ENCODE measurements at places on chromosomes 1 and 21.

- DNase-seq, result no peak
These were observed 45.2 kb upstream of the LYST start for GRCh38 chr1:235911876-235912275.

DNA sequence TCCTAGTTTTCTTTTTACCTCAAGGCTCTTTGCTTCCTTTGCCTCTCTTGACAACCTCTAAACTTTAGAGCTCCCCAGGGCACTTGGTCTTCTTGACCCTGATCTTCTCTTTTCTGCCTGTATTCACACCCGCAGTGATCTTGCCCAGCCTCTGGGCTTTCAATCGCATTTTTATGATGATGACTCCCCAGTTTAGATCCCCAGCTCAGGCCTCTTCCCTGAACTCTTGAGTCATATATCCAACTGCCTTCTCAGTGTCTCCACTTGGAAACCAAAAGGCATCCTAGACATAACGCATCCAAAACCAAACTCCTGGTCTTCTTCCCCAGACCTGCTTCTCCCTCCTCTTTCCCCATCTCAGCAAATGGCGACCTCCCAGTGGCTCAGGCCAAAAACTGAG, 6.5 kb downstream of the STUM start:
- no peak for DNase-seq

DNA sequence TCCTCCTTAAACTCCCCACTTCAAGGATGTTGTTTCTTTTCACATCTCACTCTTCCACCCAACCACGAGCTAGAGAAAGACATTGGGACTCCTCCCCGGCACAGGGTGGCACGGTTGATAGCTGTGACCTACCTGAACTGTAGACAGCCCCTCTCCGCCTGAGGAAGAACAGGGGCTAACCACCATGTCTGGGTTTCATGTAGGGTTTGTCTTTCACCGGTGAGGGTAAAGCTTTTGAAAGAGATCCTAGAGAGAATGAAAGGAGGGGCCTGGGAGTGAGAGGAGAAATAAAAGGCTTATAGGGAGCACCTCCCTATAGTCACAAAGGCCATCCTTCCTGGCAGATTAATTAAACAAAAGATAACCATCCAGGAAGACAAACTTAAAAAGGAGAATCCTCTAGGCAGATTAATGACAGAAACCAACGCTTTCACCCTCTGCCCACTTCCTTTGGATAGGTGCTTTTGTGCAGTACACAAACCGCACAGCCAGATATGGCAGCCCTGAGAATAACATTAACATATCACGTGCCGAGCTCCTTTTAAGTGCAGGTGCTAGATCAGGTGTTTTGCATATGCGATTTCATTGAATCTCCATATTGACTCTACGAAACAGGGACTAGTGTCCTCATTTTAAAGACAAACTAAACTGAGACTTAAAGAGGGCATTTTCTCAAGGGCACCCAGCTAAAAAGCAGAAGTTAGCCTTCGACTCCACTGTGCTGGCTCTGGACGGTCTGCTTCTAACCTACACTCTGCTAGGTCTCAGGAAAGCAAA, 178.1 kb upstream of the RUNX1 start:
- no peak for DNase-seq

- peak; percentile 14 for DNase-seq
These were observed 18.8 kb upstream of the MAP1LC3C start for GRCh38 chr1:242017580-242018233.

DNA sequence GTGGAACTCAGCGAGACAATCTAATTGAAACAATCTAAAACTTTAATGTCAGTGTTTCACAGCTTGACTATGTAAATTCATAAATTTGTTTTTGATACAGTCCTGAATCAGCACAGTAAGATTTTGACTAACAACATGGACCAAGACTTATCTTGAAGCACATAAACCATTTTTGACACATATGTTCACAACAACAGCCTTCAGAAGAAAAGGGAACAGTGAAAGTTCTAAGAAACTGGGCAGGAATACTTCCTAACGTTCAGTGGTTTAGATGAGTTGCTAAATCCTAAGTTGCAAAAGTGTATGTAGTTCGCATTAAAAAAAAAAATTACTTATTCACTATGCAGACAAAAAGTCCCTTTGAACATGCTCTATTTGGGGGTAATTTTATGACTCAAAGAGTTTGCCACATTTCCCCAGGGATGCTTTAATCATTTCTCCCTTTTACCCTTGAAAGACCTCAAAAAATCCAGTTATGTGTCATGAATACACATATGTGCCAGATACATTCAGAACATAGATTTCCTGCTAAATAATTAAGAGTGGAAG, 120.2 kb downstream of the MRPL39 start:
- DNase-seq, result no peak

DNA sequence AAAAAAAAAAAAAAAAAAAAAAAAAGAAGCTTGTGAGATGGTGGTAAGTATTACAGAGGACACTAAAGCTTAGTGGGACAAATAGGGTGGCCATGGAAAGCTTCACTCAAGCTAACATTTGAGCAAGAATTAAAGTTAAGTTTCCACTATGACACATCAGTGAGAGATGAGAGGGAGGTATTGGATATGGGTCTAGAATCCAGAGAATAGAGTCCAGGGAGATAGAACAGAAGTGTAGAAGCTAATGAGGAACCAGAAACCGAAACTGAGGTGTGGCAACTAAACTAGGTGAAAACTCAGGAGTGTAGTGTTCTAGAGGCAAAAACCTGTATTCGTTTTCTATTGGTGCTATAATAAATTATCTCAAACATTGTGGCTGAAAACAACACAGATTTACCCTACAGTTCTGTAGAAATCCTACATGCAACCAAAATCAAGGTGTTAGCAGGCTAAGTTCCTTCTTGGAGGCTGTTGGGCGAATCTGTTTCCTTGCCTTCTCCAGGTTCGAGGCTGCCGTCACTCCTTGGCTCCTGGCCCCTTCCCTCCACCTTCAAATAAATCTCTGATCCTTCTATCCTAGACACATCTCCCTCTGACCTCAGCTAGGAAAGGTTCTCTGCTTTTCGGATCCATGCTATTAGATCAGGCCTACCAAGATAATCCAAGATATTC, 36.2 kb downstream of the PTP4A2 start:
- no peak for DNase-seq

- DNase-seq, result no peak
These were observed 60.3 kb upstream of the CSF3R start for GRCh38 chr1:36542962-36543515.

DNA sequence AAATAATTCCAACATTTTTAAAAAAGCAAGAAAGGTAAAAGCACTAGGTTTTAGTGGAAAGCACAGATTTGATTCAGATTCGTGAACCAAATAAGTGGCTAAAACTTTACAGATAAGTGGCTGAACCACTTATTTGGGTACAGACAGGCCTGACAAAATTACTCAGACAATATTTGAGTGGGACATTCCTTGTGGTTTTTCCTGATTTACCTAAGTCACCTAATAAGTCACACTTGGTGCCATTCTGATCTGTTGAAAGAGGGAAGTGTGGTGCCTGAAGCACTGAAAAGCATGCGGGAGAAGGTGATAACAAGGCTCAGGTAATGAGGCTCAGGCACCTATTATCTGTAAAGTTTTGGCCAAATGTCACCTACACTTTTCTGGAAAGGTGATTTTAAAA, 81.6 kb upstream of the CD55 start:
- DNase-seq, result no peak

GRCh38 chr1:214281720-214282629, 1.0 kb downstream of the SMYD2 start:
- DNase-seq, result no peak

GRCh38 chr1:231690059-231690458, 63.5 kb downstream of the DISC1 start:
- DNase-seq, result no peak

- DNase-seq, result no peak
These were observed 9.8 kb downstream of the DISP1 start for GRCh38 chr1:222824641-222825040.

GRCh38 chr1:246181241-246181640, 325.8 kb downstream of the SMYD3 start:
- no peak for DNase-seq

DNA sequence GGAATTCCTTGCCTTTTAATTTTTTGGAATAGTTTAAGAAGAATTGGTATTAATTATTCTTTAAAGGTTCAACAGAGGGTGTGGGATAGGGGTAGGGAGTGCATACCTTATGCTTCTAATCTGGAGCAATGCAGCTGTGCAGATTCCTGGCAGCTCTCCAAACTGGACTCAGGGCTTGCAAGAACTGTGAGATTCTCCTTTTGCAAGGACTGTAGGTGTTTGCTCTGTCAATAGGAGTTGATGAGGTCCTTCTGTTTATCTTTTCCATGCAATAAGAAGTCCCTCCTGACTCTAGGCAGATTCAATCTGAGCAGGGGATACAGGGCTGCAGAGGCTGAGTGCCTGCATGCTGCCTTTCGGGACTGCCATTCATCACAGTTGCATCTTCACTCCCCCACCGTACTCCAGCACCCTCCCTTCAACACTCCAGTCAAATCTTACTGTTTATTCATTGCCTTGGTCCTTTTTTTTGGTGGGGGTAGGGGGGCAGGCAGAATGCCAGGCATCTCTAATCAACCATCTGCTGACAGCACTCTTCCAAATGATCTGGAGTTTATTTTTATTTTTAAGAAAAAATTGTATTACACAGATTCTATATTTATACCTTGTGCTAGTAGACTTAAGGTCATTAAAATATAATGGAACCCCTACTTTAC, 122.3 kb downstream of the DISC1 start:
- DNase-seq, result no peak

- no peak for DNase-seq
These were observed 5.8 kb upstream of the C1orf159 start for GRCh38 chr1:1121611-1122077.

All from HS-5 (cell line).